ENCODE measurements at places on chromosomes 7 and 10.

- DNase-seq: no peak
These were observed 278.3 kb downstream of the ARL4A start for GRCh38 chr7:12965767-12966166.

- no peak for DNase-seq
These were observed 639 bp upstream of the TFAM start for GRCh38 chr10:58384544-58384998.

DNA sequence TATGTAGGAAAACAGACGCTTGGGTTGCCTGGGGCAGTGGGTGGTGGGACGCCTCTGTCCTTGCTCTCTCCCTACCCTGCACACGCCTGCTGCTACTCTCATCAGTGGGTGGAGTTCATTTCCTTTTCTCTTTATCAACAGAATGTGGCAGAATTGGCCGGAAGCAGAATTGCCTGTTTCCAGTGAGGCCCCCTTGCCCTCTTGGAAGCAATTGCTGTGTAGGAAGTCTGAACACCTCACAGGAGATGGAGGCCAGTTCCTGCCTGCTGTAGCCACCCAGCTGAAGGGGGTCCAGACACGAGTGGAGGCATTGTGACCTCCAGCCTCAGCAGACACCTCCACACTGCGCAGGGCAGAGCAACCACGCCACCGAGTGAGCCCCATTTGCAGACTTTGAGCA, 331.6 kb upstream of the ZNF32 start:
- no peak for DNase-seq

GRCh38 chr7:88140947-88141346, 78.9 kb downstream of the SRI start:
- no peak for DNase-seq

DNA sequence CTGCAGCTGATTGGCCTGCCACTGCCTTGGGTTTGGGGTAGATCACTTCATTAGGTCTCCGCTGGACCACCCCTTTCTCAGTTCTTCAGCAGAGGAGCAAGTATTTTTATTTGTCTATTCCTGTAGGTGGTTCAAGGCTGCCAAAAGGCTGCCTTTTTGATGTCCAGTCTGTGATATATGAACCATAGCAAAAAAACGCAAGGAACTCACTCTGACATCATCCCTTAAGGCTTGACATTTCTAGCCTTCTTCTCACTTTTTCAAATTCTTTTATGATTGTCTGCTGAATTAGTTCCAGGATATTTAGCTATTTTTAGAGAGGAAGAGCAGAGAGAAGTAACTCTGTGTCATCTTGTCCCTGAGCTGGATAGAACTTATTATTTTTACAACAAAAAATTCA, 269.2 kb downstream of the BAMBI start:
- no peak for DNase-seq

DNA sequence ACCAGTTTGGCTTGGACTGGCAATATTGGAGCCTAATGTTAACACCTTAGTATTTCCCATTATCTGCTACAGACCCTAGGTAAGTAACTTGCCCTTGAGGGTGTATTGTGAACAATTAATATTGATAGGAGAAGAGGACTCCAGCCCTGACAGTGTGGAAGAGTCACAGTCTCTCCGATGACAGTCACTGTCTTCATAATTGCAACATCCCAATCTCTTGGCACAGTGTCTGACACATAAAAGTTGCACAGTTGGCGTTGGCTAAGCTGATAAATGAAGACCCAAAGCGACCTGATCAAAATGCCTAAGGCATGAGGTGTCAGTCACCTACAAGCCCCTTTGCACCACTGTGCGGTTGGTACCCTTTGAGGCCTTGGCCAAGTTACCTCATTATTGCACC, 154.7 kb upstream of the AOAH start:
- DNase-seq: no peak

DNA sequence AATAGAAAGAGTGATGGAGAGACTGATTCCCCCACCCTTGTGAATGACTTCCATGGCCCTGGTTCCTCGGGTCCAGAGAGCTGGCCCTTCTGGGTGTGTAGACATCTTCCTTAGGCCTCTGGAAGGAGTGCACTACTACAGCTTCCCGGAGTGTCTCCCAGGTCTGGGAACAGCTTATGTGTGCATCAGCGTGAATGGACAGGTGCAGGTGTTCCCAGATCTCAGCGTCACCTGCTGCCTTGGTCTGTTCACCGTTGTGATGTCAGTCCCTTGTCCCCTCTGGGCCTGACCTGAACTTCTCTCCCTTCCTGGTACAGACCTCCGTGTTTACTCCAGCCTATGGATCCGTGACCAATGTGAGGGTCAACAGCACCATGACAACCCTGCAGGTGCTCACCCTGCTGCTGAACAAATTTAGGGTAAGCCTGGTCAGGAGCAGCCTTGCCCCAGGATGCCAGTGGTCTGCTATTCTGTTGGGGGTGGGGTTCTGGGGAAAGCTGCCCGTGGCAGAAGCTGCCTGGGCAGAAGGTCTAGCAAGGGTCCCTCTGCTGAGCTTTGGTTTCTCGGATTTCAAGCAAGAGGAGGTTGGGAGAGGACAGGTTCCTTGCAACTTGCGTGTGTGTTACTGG, 10.5 kb upstream of the DEPP1 start:
- no peak for DNase-seq

GRCh38 chr10:87038786-87039185, 18.7 kb downstream of the FAM25A start:
- DNase-seq: no peak

- DNase-seq: no peak
These were observed 18.8 kb downstream of the TMEM196 start for GRCh38 chr7:19754521-19755116.

- no peak for DNase-seq
These were observed 194.9 kb downstream of the SUGCT start for GRCh38 chr7:40329601-40330153.

DNA sequence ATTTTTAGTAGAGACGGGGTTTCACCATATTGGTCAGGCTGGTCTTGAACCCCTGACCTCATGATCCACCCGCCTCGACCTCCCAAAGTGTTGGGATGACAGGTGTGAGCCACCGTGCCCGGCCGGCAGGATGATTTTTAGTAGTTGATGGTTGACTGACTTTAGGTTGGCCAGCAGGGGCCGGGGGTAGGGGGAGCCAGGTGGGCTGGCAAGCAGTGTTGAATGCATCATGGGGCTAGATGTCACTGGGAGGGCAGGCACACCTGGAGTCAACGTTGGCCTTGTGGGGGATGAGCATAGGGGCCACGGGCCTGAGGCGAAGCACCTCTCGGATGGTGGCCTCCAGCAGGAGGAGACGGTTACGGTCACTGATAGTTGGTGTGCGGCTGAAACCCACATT, 5.0 kb downstream of the CYP17A1 start:
- DNase-seq: peak; percentile 24

DNA sequence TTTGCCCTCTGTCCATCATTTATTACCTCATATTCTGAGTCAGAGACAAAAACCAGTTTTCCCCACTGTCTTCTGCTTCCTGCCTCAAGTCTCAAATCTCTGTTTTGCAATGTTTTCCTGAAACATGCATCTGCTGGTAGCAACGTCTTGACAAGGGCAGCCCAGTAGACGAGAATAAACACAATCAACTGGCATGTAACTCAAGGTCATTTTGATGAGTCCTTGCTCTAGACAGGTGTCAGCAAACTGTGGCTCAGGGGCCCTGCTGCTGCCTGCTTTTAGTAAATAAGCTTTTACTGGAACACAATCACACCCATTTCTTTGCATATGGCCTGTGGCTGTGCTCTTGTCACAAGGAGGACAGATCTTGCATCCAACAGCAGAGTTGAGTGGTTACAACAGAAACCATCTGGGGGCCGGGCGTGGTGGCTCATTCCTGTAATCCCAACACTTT, 59.8 kb downstream of the ITIH5 start:
- no peak for DNase-seq

DNA sequence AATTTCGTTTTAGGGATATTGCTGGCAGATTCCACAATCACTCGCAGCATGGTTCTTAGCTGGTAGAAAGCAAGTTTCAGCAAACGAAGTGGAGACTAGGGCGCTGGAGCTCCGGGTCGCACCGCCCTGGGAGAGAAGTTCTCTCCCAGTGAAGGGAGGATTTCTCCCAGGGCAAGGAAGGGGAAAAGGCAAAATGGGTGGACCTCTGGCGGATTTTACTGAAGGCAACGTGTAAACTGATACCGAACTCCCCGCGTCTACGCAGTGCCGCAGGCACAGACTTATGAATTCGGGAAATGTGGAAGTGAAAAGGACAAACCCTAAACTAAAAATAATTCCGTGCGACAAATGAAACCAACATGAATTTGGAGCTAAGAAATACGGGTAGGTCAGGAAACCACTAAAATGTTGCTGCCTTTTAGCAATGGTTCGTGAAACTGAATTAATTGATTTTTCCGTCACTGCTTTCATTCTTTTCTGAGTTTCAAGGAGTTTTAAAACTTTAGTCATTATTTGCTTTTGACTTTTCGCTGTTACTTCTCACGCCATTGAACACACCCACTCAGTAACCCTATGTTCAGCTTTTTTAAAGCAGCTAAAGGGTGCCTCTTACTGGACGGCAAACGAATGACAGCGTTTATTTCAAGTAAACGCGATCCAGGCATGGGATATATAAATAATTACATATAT, at the start of gene MYOF:
Gene MYOF, minus strand, starts transcription at position 190 of the 690 bp plus-strand sequence. Its CDS starts 140 bp downstream, at position 50.
- DNase-seq: peak; percentile 73

DNA sequence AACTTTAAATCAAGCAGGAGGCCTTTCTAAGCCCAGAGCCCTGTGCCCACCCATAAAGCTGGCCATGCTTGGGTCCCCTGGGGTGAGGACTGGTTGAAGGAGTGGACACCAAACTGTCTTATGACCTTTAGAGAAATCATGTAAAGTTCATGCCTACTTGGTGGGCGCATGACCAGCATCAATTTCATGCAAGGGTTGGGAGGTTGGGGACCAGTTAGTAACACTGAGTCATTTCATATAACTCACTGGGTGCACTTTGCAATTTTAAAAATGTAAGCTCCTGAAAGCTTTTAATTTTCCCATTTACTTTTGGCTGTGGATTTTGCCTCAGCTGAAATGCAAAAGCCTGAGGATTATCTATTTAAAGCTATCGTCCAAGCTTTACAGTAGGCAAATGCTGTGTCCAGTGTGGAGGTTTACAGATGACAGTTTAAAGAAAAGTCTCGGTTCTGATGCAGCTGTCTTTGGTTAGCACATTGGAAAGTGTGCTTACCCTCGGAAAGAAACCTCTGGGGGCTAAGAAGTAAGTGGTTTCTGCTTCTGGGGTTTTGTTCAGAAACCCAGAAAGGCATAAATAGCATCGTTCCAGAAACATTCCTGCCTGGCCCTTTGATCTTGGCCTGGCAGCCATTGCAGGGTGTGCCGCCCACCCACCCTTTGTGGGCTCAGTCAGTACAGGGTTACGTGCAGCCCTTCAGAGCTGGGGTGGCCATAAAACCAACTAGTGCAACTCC, 48.8 kb upstream of the CHST15 start:
- no peak for DNase-seq

GRCh38 chr7:46197785-46198540, 276.9 kb upstream of the IGFBP3 start:
- no peak for DNase-seq

DNA sequence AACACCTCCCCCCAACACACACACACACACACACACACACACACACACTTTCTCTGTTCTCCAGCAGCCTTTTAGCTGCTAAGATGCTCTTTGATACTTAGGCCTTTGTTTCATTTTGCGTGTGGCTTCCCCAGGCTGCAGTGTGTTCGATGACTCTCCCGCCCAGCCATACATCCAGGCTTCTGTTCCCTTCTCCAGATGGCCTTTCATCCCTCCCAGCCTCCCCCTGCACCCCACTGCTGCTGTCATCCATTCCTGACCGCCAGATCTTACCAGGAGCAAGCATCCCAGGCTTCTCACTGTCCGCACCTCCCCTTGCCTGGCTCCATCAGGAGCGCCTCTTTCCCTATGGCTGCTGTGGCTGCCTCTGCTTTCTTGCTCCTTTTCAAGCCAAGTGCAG, 77.8 kb upstream of the PPIF start:
- no peak for DNase-seq

DNA sequence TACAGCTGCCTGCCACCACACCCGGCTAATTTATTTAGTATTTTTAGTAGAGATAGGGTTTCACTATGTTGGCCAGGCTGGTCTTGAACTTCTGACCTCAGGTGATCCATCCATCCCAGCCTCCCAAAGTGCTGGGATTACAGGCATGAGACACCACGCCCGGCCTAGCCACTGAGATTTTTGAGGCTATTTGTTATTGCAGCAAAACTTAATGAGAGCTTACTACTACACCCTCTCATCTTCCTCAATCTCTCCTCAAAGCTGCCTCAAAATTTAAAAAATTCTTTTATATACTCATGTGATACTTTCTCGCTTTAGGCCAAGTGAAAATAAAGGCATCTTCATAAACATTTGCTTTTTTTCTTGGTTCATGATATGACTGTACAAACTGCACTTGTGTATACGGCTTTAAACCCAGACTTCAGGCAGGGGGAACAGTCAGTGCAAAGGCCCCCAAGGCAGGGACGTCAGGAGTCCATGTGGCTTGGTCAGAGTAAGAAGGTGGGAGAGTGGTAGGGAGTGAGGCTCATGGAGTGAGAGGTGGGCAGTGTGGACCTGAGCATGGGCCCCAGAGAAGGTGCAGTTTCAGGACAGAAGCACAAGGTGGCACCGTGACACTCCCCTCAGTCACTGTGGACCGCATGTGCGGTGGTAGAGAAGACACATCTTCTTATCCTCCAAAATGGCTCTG, 55.5 kb downstream of the SYPL1 start:
- peak; percentile 79 for DNase-seq

GRCh38 chr7:132501956-132502355, 74.3 kb downstream of the PLXNA4 start:
- DNase-seq: no peak

GRCh38 chr7:14048889-14049288, 59.4 kb upstream of the ETV1 start:
- DNase-seq: no peak

- DNase-seq: no peak
These were observed 630 bp upstream of the VSTM4 start for GRCh38 chr10:49115796-49116508.

DNA sequence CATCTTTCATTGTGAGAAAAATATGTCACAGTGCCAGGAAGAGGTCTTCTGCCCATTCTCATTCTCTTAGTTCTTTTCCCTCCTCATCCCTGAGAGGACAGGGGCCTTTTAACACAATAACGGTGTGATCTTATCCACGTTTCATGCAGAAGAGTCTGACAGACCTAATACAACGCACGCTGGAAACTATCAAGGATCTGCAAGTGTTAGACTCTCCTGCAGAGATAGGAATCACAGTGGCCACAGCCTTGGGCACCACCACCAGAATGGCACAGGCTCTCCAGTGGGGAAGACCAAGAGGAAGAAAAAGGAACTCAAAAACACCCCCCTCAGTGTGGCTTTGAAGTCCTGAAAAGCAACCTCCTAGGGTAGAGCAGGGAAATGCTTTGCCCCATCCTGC, 72.6 kb upstream of the LAMB4 start:
- DNase-seq: no peak

- DNase-seq: no peak
These were observed 489.5 kb downstream of the GATA3 start for GRCh38 chr10:8544057-8544380.

DNA sequence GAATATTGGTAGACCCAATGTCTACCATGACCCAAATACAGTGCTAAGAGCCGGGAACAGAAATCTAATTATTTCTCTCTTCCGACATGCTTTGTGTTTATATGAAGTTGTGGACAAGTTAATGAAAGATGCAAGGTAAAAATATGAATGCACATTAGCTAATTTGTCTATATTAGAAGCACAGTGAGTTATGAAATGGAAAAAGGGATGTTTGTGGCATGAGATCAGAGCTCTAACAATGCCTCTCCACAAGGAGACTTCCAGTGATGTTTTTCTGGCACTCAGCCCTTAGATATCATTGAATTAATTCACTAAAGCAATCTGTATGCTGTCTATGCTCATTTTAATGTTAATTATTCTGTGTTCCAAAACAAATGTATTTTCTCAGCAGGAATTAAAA, 897.2 kb downstream of the CNTNAP2 start:
- no peak for DNase-seq
